K562 (cell line): ENCODE measurements at places on chromosomes 5 and 9. TPM values are rescaled to one million over a fixed set of nuclear protein-coding genes. Genes with fewer than 3 reads are reported as not detected.

SLC6A19 gene
- 1.0 and 1.1 TPM in 2 replicates for polyA plus RNA-seq

MARCHF3 gene
- 7.8 and 10.4 TPM in 2 replicates for polyA plus RNA-seq

PCDHA1 gene
- polyA plus RNA-seq: not detected in 2 replicates

SPDL1 gene
- 46.7 and 59.6 TPM in 2 replicates for polyA plus RNA-seq

FGFR4 gene
- polyA plus RNA-seq: 17.9 and 24.9 TPM in 2 replicates

ELP1 gene
- 30.9 and 46.6 TPM in 2 replicates for polyA plus RNA-seq

KIF12 gene
- not detected in 2 replicates for polyA plus RNA-seq

CCL27 gene
- polyA plus RNA-seq: 0.30 and 0.53 TPM in 2 replicates

CDC37L1 gene
- polyA plus RNA-seq: 7.5 and 9.6 TPM in 2 replicates

OTP gene
- 0.04 and 0.05 TPM in 2 replicates for polyA plus RNA-seq

RORB gene
- not detected in 2 replicates for polyA plus RNA-seq

AQP7 gene
- polyA plus RNA-seq: 0.04 and 0.46 TPM in 2 replicates

RNF183 gene
- polyA plus RNA-seq: 0.08 and 0.11 TPM in 2 replicates

AGXT2 gene
- not detected in 2 replicates for polyA plus RNA-seq

NR2F1-AS1 gene
- not detected in 2 replicates for polyA plus RNA-seq

SPINK6 gene
- not detected in 2 replicates for polyA plus RNA-seq

PCDHB13 gene
- polyA plus RNA-seq: not detected in 2 replicates

C1QTNF3 gene
- polyA plus RNA-seq: 2.0 and 2.4 TPM in 2 replicates

GABRA6 gene
- not detected in 2 replicates for polyA plus RNA-seq

SH2D3C gene
- 0.21 and 0.38 TPM in 2 replicates for polyA plus RNA-seq

GFRA3 gene
- 0.05 and 0.12 TPM in 2 replicates for polyA plus RNA-seq

WNT8A gene
- polyA plus RNA-seq: not detected in 2 replicates

ADAMTS6 gene
- 1.0 and 1.8 TPM in 2 replicates for polyA plus RNA-seq

CDC20B gene
- not detected in 2 replicates for polyA plus RNA-seq

COL23A1 gene
- 0.09 TPM in 1 of 2 replicates, not detected in the other for polyA plus RNA-seq

FAM193B gene
- 73.4 and 76.4 TPM in 2 replicates for polyA plus RNA-seq

ST8SIA4 gene
- polyA plus RNA-seq: 0.54 and 0.61 TPM in 2 replicates
